ENCODE measurements at places on chromosomes 7 and 10.

- DNase-seq = no peak
Measured at GRCh38 chr7:56495165-56495564, 378.9 kb upstream of the NUPR2 start.

DNA sequence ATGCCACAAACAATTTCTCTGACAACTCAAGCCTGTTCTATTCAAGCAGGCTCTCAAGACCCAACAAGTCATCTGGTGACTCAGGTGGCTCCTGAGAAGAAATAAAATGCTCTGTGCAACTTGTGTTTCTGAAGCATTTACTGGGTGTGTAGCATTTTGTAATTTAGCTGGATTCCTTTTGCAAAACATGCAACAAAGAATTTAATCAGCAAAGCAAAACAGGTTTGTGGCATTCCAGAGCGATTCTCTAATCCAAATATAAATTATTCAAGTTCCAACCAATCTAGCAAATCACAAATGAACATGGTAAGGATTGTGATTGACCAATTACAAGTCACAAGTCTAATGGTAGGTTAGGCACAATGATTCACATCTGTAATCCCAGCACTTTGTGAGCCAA is 39.8 kb upstream of the C10orf67 start:
- DNase-seq = no peak

- DNase-seq = no peak
Measured at GRCh38 chr7:73340514-73340913, 12.6 kb downstream of the FKBP6 start.

DNA sequence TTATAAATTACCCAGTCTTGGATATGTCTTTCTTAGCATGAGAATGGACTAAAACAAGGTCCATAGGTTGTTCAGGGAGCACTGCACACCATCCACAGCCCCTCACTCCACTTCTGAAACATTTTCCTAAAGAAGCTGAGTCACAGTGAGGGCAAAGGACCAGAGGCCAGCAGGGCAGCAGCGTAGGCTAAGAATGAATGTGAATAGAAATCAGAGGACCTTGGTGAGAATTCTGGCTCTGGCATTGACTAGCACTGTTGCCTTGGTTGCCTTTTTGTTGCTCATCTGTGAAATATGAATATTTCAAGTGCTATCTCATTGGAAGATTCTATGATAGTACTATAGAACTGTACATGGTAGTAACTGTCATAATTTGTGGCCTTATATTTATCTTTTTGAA is 41.7 kb upstream of the TOMM7 start:
- DNase-seq = no peak

DNA sequence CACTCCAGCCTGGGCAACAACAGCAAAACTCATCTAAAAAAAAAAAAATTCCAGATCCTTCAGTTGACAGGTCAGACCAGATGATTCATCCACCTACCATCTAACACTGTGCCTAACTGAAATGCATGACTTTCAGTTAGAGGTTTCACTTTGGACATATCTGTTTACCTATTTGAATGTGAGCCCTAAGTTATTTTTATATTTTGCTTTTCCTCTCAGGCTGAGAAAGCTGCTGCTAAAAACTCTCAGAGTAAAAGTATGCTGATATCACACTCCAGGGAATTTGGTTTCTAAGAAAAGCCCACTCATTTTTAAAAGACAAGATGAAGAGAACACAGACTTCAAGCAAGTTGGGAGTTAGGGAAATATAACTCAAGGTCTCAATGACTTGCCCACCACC is 126.0 kb downstream of the SGMS1 start:
- DNase-seq = no peak

GRCh38 chr10:70659306-70659705 is 13.0 kb upstream of the ADAMTS14 start:
- DNase-seq = no peak

DNA sequence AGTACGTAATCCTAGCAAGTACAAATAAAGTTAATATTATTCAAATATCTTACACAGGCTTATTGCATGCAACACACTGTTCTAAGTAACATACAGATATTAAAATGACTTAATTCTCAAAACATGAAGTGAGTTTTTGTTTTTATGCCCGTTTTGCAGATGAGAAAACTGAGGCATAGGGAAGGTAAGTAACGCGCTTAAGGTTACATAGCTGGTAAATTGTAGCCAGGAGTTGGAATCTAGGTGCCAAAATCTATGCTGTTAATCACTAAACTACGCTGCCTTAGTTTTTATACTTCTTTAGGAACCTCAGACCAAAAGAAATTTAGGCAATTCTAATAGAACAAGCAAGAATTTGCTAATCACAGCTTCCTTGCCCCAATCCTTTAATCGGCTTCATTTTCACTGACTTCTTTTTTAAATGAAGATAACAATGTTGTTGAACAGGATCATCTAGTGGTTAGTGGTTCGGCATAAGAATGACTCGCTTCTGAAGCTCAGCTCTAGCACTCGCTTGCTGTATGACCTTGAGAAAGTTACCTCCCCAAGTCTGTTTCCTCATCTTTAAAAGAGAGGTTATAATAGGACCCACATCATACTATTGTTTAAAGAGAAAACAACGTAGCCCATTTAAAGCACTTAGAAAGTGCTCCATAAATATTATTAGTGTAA is 1.0 kb upstream of the LRRTM3 start:
- DNase-seq = no peak

GRCh38 chr10:62050893-62051433 is 149.5 kb downstream of the ARID5B start:
- peak; percentile 79 for DNase-seq

DNA sequence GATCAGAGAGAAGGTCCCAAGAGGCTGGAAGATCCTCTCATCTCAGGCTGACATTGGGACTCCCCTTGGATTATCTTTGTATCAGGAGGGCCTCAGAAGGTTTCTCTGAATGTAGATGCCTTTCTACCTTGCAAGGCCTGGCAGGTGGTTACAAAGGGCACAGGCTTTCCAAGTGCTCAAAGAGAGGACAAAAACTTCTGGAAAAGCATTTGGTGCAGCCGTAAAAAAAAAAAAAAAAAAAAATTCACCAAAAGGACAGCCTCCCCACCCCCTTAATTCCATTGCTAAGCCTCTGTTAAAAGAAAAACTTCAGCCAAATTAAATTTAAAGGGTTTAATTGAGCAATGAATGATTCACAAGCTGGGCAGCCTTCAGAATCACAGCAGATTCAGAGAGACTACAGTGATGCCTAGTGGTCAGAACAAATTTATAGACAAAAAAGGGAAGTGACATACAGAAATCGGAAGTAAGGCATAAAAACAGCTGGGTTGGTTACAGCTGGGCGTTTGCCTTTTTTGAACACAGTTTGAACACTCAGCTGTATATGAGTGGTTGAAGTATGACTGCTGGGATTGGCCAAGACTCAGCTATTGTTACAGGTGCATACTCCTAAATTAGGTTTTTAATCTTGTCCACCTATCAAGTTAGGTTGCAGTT is 42.5 kb upstream of the LRGUK start:
- DNase-seq = peak; percentile 10

DNA sequence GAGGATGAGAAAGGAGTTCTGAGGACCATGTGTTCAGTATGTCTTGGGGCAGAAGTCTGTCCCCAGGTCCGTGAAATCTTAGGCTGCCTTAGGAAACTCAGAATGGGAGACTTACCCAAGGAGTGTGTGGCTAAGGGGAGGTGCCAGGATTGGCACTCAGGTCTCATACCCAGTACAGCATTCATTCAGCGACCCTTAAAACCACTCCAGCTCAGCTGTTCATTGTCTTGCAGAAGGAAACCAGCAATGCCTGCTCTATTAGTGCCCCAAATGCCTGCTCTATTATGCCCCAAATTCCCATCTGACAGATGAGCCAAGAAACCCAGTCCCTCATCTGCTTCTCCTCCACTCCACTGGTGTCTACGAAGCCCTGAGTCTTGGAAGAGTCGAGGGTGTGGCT is 147.8 kb downstream of the NEURL1 start:
- no peak for DNase-seq

DNA sequence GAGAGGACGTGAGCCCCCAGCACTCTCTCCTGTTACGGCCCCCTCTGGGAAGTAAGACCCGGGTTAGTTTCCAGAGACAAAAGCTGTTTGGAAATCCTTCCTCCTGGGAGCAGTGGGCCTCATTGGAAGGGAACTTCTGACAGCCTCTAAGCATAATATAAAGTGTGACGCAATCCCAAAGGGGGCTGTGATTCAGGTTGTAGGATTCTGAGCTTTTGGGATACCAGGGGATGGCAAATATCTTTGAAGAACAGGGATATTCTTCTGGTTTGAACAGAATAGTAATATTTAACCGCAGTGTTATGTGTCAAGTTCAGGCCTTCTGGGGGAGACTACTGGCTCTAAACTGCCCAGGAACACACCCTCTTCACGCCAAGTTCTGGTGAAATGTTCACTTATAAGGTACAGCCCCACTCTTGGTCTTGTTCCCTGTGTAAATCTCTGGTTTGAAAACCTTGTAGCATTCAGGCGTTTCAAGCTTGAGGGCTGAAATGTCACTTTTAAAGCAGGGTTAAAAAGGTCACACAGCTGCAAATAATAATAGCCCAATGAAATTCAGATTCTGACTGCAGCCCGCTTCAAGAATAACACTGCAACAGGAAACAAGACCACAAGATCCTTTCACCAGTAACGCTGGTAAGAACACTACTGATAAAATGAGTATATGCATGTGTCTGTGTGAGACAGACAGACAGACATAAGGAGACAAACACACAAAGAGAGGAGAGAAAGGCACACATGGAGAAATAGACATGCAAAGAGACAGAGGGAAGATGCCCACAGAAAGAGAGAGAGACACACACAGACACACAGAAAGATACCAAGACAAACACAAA is 69.0 kb downstream of the CREB5 start:
- no peak for DNase-seq

- peak; percentile 24 for DNase-seq
Measured at GRCh38 chr10:110420401-110421193, 77.1 kb upstream of the DUSP5 start.

DNA sequence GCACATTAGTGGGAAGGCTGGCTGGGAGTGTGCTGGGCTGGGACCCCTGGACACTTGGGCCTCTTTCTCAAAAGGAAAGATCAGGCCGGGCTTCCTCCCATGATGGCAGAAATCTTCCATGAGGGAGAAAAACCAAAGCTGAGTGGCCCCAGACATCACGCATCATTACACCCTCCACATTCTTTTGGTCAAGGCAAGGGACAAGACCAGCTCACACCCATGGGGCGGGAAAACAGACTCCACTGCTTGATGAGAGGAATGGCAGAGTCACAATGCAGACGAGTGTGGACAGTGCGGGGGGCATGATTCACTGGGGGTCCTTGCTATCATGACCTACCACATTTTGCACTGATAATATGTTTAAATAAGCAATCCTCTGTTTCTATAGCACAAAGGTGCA is 73.3 kb downstream of the CREB3L2 start:
- no peak for DNase-seq

- peak; percentile 44 for DNase-seq
Measured at GRCh38 chr10:45373576-45374349, at the start of gene ALOX5. ALOX5 (plus strand) TSS chr10:45374216; CDS start chr10:45374280, 64 bp downstream.

GRCh38 chr10:44339218-44339617 is 45.7 kb downstream of the CXCL12 start:
- no peak for DNase-seq

DNA sequence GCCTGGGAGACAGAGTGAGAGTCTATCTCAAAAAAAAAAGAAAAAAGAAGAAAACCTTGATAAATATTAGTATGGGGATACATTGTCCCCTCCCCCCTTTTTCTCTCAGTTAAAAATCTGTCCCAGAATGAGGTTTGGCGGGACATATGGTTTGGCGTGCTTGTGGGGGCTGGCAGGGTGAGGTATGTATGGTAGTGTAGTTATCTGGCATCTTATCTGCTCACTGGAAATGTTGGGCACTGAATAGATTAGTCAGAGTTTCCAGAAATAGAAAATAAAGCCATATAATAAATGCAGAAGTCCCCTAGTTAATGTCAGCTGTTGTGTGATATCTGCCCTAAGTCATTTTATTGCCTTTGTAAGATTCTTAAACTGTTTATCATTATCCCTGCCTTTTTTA is 397.5 kb upstream of the GALNT17 start:
- no peak for DNase-seq

GRCh38 chr10:62979921-62980320 is 153.2 kb upstream of the NRBF2 start:
- DNase-seq = no peak

DNA sequence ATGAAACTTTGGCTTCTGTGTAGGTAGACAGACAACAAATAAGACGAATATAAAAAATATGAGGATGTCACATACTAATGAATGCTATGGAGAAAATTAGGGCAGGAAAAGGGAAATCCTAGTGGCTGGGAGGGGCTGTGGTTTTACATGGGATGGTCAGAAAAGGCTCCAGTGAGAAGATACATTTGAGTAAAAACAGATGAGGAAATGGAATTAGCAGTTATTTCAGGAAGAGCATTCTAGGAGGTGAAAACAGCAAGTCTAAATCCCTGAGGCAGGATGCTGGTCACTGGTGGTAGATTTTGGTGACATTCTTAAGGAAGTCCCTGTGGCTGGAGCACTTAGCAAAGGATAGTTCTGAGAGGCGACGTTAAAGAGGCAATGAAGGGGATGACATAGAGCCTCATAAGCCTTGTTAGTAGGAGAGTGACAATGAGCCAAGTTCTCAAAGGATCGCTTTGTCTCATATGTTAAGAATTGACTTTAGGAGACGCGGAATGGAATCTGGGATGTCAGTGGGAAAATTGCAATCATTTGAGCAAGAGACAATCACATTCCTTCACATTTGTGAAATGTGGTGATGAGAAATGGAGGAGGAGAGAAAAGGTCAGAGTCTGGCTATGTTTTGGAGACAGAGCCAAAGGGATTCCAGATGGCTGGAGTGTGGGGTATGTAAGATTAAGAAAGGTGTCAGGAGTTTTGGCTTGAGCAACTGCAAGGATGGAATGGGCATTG is 384.7 kb upstream of the FZD8 start:
- DNase-seq = no peak

GRCh38 chr10:16425449-16425848 is 11.4 kb upstream of the PTER start:
- no peak for DNase-seq

DNA sequence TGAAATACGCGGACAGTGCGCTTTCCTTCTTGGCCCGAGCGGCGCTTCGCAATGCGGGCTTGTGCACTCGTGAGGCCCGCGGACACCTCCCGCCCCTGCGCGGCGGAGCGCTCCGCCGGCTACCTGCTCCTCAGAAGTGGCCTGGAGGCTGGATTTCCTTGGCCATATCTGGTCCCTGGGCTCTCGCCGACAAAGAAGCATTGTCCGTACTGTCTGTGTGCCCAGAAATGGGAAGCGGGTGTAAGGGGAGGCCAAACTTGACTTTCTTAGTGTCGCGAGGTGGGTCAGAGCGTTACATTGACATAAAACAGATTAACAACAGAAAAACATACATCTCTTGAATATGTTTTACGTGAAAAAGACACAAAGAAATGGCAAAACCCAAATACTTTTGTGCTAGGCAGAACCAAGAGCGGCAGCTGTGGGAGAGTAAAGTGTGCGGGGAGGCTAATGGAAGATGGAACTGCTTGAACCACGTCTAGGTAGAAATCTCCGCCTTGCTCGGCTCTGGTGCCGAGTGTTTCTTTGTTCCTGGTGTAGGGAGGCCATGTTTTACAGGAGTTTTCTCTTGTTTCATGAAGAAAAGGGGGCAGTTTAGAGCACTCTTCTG is 1.4 kb downstream of the LANCL2 start:
- no peak for DNase-seq

All from Ammon's horn (tissue), 1 donor.